ENCODE measurements at places on chromosomes 12 and 14. TPM values are rescaled to one million over a fixed set of nuclear protein-coding genes. Genes with fewer than 3 reads are reported as not detected.

DNA sequence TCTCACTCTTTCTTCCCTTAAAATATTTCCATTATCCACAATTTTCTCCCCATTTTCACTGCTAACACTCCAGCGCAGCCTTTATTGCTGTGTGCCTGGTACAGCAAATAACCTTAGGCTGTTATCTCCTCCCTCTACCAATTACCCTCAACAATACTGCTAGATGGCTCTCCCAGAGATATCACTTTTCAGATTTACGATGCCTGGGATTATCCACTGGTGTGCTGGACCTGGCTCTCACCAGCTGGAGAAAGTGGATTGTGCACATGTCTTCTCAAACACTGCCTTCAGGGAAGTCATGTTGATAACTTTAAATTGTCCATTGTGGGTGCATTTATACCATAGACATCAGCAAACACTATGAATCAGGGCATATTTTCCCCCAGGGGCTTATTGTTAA, 101.9 kb upstream of the ADAMTS20 start:
- H3K4me1 ChIP-seq = no peaks in the 10 kb centered on the region
- H3K27me3 ChIP-seq = no peaks in the 10 kb centered on the region
- H3K4me3 ChIP-seq = no peak overlapping the region
- H3K36me3 ChIP-seq = no peaks in the 10 kb centered on the region
- DNase-seq = no peak

DNA sequence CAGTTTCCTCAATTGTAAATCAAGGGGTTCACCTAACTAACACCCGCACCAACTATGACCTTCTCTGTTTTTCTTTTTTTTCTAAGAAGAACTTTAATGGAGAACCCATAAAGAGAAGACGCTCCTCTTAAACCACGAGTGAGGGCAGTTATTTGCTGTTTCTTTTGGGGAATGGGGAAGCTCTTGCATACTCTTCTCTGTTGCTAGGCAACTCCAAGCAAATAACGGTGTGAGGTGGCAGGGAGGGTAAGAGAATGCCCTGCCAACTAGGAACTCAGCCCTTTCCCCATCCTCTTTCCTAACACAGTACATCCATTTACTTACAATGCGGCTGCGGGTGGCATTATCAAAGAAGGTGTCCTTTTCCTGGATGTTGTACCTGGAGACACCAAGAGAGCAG, 114.9 kb downstream of the ANO2 start:
- H3K4me1 ChIP-seq = no peaks in the 10 kb centered on the region
- no peak for DNase-seq
- H3K4me3 ChIP-seq = no peak overlapping the region
- no peaks in the 10 kb centered on the region for H3K27me3 ChIP-seq

GRCh38 chr14:68060198-68060597, 240.6 kb downstream of the RAD51B start:
- no peaks in the 10 kb centered on the region for H3K4me1 ChIP-seq
- no peak overlapping the region for H3K4me3 ChIP-seq
- DNase-seq = no peak
- no peaks in the 10 kb centered on the region for H3K27me3 ChIP-seq
- no peaks in the 10 kb centered on the region for H3K36me3 ChIP-seq

- no peak overlapping the region for H3K27ac ChIP-seq
- H3K4me3 ChIP-seq = no peak overlapping the region
- H3K4me1 ChIP-seq = no peaks in the 10 kb centered on the region
- DNase-seq = no peak
Measured at GRCh38 chr14:89866458-89866857, 88.1 kb downstream of the EFCAB11 start.

DNA sequence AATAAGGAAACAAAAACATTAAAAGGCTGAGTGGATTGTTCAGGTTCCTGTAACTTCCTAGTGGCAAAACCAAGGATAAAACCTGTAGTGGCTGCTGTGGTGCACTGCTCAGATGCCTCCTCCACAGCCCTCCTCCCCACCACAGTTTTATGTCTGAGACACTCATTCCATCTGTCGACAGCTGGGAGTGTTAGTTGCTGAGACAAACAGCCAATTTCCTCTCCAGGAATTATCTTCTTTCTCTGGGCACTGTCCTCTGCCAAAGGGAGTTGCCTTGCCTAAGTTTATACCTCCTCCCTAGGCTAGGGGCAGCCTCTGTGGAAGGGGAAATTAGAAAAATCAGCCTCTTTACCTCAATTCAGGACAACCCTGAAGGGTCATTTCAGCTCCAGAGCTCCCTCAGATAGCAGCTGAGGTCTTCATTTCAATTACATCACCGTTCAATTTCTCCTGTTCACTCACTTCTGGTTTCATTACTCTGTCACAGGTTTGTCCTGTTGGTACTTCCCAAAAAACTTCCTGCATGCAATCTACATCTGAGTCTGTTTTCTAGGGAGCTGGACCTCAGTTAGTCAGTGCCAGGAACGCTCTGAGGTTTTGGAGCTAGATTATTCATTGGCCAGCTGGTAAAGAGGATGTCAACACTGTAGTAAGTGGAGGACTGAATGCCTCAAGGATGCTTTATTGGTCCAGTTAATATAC, 74.9 kb upstream of the ATP2B1 start:
- H3K36me3 ChIP-seq = no peaks in the 10 kb centered on the region
- H3K4me3 ChIP-seq = no peak overlapping the region

GRCh38 chr12:69885658-69886057, 60.6 kb downstream of the MYRFL start:
- H3K27me3 ChIP-seq = no peaks in the 10 kb centered on the region
- no peaks in the 10 kb centered on the region for H3K4me1 ChIP-seq
- no peaks in the 10 kb centered on the region for H3K36me3 ChIP-seq
- H3K27ac ChIP-seq = no peak overlapping the region
- DNase-seq = no peak
- no peak overlapping the region for H3K4me3 ChIP-seq

- H3K27ac ChIP-seq = no peak overlapping the region
- no peaks in the 10 kb centered on the region for H3K4me1 ChIP-seq
- H3K27me3 ChIP-seq = no peaks in the 10 kb centered on the region
- H3K4me3 ChIP-seq = no peak overlapping the region
- DNase-seq = no peak
- no peaks in the 10 kb centered on the region for H3K36me3 ChIP-seq
Measured at GRCh38 chr12:80044694-80045046, 54.7 kb upstream of the OTOGL start.

DNA sequence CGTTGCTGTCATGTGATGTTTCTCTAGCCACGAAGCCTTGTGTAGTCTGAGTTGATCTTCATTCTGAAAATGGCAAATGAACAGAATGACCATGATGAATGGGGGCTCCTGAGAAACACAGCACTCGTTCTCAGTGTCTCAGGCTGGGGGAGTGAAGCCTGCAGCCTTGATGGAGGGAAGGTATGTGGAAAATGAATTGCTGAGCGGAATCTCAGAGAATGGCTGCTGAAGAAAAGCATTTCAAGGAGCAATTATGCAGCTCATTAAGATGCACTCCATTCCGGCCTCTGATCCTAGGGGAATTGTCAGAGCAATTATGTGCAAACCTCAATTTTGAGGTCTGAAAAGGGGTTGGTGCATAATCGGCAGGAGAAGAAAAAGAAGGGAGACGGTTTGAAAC, 167.1 kb downstream of the CHST11 start:
- H3K4me3 ChIP-seq = no peak overlapping the region
- no peak overlapping the region for H3K27ac ChIP-seq
- H3K36me3 ChIP-seq = no peaks in the 10 kb centered on the region
- no peak for DNase-seq

DNA sequence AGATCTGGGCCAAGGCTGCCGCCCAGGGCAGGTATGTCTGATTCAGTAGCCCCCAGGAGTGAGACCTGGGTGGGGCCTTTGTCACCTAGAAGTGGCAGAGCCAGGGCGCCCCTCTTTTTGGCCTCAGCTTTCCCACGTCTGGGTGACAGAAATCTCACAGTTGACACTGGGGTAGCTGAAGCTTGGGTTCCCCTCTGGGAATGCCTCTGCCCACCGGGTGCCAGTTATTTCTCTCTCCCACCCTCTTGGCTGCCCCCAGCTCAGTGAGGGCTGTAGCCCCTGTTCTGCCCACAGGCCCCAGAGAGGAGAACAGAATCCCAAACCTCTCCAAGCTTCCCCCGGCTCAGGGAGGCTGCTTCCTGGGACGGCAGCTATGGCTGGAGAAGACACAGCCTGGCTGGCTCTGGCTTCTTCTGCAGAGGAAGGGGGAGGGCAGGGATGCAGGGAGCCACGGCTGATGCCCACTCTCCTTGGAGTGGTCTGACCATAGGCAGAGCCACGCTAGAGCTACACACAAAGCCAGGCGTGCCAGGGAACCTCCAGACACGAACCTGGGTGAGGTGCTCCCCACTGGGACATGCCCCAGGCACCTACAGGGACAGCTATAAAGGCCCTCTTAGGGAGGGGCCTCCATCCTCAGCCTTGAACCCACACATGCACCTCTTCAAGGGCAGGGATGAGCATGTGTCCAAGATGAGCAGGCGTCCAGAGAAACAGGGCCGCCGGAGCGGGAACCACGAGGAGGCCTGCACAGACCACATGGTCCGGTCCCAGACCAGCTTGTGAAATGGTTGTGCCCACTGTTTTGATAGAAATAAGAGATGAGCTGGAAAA, 51.7 kb downstream of the BEGAIN start:
- DNase-seq = no peak
- H3K27ac ChIP-seq = no peak overlapping the region
- H3K27me3 ChIP-seq = no peaks in the 10 kb centered on the region
- H3K4me3 ChIP-seq = no peak overlapping the region

GRCh38 chr12:1499351-1499750, 95.0 kb downstream of the FBXL14 start:
- no peaks in the 10 kb centered on the region for H3K4me1 ChIP-seq
- no peaks in the 10 kb centered on the region for H3K36me3 ChIP-seq
- no peak overlapping the region for H3K27ac ChIP-seq

DNA sequence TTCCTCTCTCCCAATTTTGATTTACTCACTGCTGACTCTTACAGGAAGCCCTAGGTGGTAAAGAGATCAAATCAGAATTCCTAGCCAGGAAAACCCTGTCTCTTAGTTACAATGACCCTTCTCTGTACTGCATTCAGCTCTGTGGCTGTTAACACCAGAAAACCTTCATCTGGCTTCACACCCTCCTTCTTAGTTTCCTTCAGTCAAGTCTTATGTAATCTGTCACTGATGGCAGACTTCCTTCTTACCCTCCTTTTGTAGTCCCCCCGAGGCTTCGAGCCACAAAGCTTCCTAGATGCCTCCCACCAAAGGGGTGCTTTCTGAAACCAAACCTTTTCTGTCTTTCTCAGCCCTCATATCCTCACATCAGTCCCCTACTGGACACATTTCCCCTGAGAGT, 16.5 kb downstream of the NGDN start:
- no peaks in the 10 kb centered on the region for H3K27me3 ChIP-seq
- no peak for DNase-seq
- H3K4me3 ChIP-seq = no peak overlapping the region
- no peaks in the 10 kb centered on the region for H3K36me3 ChIP-seq
- no peak overlapping the region for H3K27ac ChIP-seq
- no peaks in the 10 kb centered on the region for H3K4me1 ChIP-seq

GRCh38 chr12:23534196-23534595, 415.3 kb downstream of the SOX5 start:
- H3K4me1 ChIP-seq = no peaks in the 10 kb centered on the region
- no peak for DNase-seq
- H3K27ac ChIP-seq = no peak overlapping the region
- no peaks in the 10 kb centered on the region for H3K27me3 ChIP-seq
- H3K36me3 ChIP-seq = no peaks in the 10 kb centered on the region
- no peak overlapping the region for H3K4me3 ChIP-seq

GRCh38 chr12:5222729-5223128, 179.1 kb downstream of the KCNA5 start:
- peaks cover 3% of the 10 kb centered on the region for H3K27me3 ChIP-seq
- DNase-seq = no peak
- H3K36me3 ChIP-seq = no peaks in the 10 kb centered on the region
- no peak overlapping the region for H3K27ac ChIP-seq
- H3K4me3 ChIP-seq = no peak overlapping the region
- H3K4me1 ChIP-seq = no peaks in the 10 kb centered on the region

GRCh38 chr12:118398940-118399339, 22.6 kb downstream of the SUDS3 start:
- no peaks in the 10 kb centered on the region for H3K27me3 ChIP-seq
- DNase-seq = no peak
- H3K27ac ChIP-seq = no peak overlapping the region

- no peaks in the 10 kb centered on the region for H3K4me1 ChIP-seq
- H3K36me3 ChIP-seq = no peaks in the 10 kb centered on the region
- DNase-seq = no peak
- no peaks in the 10 kb centered on the region for H3K27me3 ChIP-seq
- no peak overlapping the region for H3K27ac ChIP-seq
- H3K4me3 ChIP-seq = no peak overlapping the region
Measured at GRCh38 chr12:18595412-18595811, 142.4 kb downstream of the PLCZ1 start.

DNA sequence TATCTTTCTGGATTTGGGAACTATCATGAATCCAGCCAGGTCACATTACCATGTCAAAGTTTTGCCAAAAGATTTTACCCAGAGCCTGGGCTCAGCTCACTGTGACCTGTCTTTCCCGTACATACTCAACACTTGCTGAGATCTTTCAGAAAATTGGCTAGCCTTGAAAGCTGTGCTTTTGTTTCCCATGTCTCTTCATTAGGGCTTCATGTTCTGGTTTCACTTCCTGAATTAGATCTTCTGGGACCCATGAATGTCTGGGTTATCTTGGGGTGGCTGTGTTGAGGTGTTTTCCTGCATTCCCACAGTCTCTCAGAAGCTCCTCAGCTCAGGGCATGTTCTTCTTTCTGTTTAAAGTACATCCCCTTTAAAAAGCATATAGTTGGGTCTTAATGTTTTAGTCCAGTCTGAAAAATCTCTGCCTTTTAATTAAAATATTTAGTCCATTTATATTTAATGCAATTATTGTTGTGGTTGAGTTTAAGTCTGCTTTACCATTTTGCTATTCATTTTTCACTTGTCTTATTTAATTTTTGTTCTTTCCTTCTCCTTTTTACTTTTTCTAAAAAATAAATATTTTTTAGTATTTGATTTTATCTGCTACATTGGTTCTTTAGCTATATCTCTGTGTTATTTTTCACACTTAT, 242.7 kb downstream of the VRK1 start:
- H3K36me3 ChIP-seq = no peaks in the 10 kb centered on the region
- no peak for DNase-seq
- H3K4me3 ChIP-seq = no peak overlapping the region
- H3K27ac ChIP-seq = no peak overlapping the region
- H3K4me1 ChIP-seq = no peaks in the 10 kb centered on the region

- H3K36me3 ChIP-seq = no peaks in the 10 kb centered on the region
- H3K27me3 ChIP-seq = no peaks in the 10 kb centered on the region
- no peak overlapping the region for H3K4me3 ChIP-seq
Measured at GRCh38 chr12:34301251-34302130, 279.2 kb downstream of the ALG10 start.

Gene PTPN6
- polyA plus RNA-seq = 210 TPM

Gene KRT3
- not detected for polyA plus RNA-seq

Gene DNAI7
- not detected for polyA plus RNA-seq

Gene EXOC5
- 55.1 TPM for polyA plus RNA-seq

Gene KRT2
- 4.7 TPM for polyA plus RNA-seq

Gene INSM2
- polyA plus RNA-seq = not detected

Gene VDR
- polyA plus RNA-seq = 1.4 TPM

Gene FLVCR2
- polyA plus RNA-seq = 2.2 TPM

Gene ALX1
- polyA plus RNA-seq = not detected

Gene AQP6
- not detected for polyA plus RNA-seq

Gene ESRRB
- polyA plus RNA-seq = 0.16 TPM
